Central memory CD4-positive, alpha-beta T cell (primary cell): ENCODE measurements at places on chromosomes 2 and 18.

- DNase-seq: no peak
Observed at GRCh38 chr2:113237604-113238160, 41.0 kb downstream of the PAX8 start.

- DNase-seq: no peak
Observed at GRCh38 chr18:57649556-57650500, 28.2 kb upstream of the NARS1 start.

DNA sequence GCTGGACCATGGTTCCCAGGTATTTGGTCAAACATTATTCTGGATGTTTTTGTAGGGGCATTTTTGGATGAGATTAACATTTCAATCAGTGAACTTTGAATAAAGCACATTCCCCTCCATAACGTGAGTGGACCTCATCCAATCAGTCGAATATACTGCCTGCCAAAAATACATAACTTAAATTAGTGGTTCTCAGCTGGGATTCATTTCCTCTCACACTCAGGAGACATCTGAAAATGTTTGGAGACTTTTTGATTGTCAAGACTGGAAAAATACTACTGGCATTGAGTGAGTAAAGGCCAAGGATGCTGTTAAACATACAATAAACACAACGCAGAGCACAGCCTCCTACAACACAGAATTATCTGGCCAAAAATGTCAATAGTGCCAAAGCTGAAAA lies 198.2 kb downstream of the MYO1B start:
- no peak for DNase-seq

- peak; percentile 24 for DNase-seq
Observed at GRCh38 chr2:64727013-64727767, 73.5 kb upstream of the SERTAD2 start.

- DNase-seq: no peak
Observed at GRCh38 chr2:166092889-166093288, 34.9 kb downstream of the SCN1A start.

DNA sequence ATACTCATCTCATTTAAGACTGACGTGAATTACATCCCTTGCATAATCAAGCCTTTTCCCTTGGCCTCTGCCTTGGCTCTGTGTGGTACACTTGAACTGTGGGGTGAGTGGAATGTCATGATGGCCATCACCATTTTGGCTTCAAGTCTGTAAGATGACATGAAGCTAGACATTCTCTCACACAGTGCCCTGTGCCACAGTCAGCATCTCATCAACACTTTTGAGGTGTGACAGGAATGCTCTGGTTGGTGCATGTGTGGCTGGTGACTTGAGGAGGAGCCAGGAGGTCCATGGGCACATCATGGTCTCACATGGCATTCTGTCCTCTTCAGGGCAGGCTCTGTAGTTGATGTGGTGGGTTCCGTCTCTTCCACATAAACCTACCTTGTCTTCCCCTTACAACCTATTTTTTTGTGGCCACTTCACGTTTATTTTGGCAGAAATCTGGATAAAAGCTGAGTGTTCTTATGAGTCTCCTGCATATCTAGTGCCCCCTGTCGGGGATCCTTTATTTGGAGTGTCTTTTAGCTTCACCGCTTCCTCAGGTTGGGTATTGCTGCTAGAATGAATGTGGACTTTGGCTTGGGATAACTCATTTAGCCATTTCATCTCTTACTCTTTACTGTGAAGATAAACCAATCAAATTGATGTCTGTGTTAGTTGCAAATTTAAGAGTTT lies 28.1 kb downstream of the MAP4K4 start:
- no peak for DNase-seq

GRCh38 chr2:213224366-213224765 lies 59.9 kb upstream of the SPAG16 start:
- no peak for DNase-seq

DNA sequence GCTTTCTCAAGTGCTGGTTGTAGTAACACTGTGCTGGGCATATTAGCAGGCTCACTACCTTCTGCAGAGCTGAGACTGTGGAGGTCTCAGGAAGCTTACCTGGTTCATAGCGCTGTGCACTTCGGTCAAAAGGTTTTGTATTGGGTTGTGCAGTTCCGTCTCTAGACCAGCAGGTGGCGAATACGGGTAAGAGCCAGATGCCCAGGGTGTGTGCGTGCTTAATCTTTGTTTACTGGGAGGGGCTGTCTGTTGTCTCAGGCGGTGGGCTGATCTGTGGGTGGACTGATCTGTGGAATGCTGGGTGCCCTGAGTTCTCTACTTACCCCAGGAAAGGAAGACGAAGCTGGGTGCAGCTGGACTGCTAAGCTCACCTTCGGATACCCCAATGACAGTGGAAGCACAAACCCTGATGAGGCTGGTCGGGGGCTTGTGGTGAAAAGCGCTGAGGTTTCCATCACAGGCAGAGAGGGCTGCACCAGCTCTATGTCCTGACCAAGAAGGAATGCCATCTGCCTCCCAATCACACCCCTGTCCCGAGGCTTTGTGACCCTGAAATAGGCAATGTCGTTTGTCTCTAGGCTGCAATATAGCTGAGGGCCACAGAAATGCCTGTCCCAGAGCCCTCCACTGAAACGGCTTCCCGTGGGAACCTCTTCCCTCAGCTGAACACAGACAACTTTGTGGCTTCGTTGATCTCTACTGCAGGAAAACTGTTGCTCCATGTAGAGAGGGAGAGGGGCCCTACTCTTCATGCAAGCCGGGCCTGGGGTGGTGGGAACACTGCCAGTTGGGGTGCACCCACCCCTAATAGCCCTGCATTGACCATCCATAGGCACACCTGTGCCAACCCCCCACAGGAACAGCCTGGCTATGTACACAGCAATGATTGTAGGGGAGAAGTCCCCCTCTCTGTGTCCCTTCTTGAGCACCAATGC lies 45.9 kb upstream of the FAM117B start:
- peak; percentile 63 for DNase-seq

GRCh38 chr2:95278637-95279225 lies 4.5 kb downstream of the PROM2 start:
- DNase-seq: no peak

DNA sequence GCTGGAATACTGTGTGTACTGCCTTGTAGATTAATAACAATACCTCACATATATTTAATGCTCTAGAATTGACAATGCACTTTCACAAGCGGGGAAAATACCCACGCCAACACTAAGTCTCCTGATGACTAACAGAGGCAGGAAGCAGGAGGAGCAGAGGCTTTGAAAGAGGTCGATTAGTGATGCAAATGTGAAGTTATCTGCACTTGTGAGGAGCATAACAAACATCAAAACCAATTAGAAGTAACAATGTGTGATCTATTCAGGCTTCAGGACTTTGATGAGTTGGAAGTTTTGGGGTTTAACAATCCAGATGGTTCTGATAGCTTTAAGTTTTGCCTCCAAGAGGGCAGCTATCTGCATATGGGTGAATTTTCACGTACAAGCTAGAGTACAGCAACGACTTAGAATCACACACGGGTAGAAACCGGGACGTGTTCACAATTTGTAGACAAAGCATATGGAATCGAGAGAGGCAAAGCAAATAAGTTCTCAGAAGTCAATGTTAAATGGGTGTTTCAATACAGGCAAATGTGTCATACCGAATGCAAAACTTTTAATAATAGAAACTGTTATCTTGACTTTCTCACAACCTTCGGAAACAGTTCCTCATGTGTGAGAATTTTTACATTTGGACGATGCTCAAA lies 114.5 kb downstream of the METTL8 start:
- peak; percentile 61 for DNase-seq

- DNase-seq: no peak
Observed at GRCh38 chr2:46163098-46163430, 134.1 kb upstream of the EPAS1 start.

GRCh38 chr2:11310212-11310611 lies 34.2 kb downstream of the ROCK2 start:
- no peak for DNase-seq

- DNase-seq: no peak
Observed at GRCh38 chr18:79790996-79791972, 6.5 kb upstream of the KCNG2 start.

DNA sequence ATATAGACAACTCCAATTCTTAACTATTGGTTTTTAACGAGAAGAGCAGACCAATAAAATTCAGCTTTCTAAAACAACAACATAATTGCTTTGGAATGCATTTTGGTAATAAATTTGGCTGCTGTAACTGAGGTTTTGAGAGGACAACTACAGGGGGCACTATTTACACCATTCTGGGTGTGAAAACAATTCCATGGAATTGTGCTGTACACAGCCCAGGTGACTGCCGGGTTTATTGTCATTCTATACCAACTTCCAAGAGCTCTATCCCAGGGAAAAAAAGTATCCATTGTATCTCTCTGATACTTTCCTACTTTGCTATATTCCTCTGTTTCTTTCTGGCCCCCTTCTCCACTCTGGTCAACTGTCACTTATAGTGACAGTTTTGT lies 38.4 kb downstream of the IRS1 start:
- DNase-seq: no peak

GRCh38 chr2:227870710-227871374 lies 589 bp upstream of the DAW1 start:
- no peak for DNase-seq

- no peak for DNase-seq
Observed at GRCh38 chr2:43011158-43011491, 215.3 kb downstream of the ZFP36L2 start.

GRCh38 chr2:172667581-172668325 lies 67.9 kb upstream of the RAPGEF4 start:
- DNase-seq: no peak

DNA sequence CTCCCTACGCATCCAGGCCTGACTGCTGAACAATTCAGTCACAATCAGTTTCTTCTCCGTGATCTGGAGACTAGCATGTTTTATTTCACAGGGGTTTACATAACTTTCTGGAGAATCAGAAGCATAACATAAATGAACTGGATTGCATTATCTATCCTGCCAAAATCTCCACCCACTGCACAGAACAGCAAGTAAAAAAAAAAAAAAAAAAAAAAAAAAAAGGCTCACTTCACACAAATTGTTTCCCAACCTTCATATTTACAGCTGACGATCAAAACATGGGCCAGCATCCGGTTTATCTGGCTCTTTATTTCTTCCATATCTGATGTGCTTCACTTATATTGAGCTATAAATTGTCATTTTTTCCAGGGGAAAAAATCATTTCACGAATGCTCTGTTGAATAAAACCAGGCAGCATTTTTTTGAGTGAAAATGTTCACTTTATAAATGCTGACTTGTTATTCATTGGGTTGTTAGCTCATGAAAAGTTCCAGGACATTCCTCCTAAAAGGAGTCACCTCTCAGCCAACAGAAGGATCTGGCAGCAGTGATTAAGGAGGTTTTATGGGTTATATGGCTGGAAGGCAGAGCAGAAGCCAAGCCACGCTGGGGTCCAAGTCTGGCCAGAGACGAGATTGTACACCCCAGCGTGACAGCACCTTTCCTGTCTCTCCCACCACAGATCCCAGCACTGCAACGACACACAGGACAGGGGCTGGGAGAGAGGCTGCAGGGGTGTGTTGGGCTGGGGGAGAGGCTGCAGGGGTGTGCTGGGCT lies 51.2 kb upstream of the GLI2 start:
- DNase-seq: no peak

DNA sequence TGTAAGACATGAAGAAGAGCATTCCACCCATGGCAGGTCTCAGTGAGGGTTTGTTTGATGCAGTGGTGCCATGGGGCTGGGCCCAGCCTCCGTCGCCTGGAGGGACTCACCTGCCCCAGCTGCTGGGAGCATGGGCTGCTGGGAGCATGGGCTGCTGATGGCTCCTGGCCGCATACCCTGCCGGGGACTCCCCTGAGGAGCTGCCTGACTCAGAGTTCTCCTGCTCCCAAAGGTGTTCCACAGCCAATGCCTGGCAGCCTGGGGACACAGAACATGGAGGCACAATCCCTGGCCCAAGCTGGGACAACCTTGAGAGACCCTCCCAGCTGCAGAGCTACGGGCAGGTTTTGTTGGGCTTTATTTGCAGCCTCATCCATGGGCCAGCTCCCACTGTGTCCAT lies 108.4 kb downstream of the COPS8 start:
- DNase-seq: no peak

GRCh38 chr2:88753833-88754584 lies 62.5 kb downstream of the RPIA start:
- peak; percentile 31 for DNase-seq

- no peak for DNase-seq
Observed at GRCh38 chr2:175606010-175606841, 395.8 kb downstream of the LNPK start.

- no peak for DNase-seq
Observed at GRCh38 chr2:206863716-206864115, 75.6 kb upstream of the CPO start.

GRCh38 chr2:47065343-47065742 lies 89.8 kb downstream of the STPG4 start:
- no peak for DNase-seq

- no peak for DNase-seq
Observed at GRCh38 chr18:68769461-68769860, 28.4 kb upstream of the CCDC102B start.

DNA sequence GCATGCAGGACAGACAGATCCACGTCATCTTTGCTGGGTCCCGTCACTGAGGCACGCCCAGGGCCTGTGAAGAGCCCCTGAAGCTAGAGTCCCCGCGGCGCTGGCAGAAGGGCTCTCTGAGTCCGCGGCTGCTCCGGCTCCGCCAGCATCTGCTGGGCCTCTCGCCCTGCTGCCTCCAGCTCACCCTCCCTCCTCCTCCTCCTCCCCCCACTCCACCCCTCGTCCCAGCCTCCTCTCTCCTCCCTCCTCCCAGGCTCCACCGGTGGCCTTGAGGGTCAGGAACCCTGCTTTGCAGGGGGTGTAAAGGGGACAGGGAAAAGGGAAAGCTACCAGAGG lies at the start of gene TNS1:
TNS1 (minus strand) TSS at position 151 of the 336 bp plus-strand sequence; CDS start at position 28, 123 bp downstream.
- DNase-seq: no peak

DNA sequence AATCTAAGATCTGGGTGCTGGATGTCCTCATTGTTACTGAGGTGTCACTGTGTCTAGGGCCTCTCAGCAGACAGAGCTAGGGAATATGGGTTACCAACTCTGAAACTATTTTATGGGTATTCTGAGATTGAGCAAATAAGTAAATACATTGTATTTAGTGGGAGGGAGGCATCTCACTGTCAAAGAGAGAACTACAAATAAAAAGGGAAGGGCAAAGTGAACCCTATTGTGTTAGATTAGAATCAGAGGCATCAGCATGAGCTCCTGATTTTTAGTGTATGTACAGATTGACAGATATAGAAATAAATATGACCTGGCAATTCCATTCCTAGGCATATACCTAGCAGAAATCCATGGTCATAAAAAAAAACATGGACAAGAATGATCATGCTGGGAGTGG lies 33.9 kb upstream of the RAB6C start:
- DNase-seq: no peak

DNA sequence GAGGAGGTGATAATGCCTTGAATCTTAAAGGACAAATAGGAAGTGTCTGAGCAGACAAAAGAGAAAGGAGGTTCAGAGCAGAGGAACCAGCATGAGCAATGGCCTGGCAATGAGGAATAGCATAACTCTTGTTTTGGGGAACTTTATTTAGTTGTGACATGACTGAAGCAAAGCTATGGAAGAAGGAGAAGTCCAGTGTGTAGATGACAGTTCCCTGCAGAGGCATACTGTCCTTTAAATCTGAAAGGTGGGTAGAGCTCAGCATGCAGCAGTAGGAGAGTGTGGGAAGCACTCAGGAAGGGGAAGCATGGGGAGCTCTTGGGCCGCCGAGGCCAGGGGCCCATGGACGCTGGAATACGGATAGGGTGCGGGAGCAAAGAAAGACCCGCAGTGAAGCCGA lies 173.8 kb downstream of the SEPTIN10 start:
- no peak for DNase-seq
